Neural crest cell (in vitro differentiated cells): ENCODE measurements at places on chromosomes 5 and 9. TPM values are rescaled to one million over a fixed set of nuclear protein-coding genes. Genes with fewer than 3 reads are reported as not detected.

DNA sequence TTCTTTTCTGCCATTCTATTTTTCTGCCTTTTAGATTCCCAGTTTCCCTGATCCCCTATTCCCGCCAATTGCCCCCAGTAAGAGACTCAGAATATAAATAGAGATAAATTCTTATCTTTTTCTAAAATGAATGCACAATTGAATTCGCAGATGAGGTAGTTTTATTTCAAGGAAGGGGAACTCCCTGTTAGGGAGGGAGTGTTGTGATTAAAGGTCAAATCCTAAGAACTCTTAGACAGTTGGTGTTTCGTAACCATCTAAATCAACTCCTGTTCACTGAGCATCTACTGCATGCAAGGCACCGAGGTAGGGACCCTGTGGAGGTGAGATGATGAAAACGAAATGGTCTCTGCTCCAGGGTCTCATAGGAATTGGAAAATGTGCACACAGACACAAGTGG lies 7.7 kb upstream of the MAP3K1 start:
- DNase-seq: no peak

The PCDHA9 gene
- total RNA-seq: 1.4 TPM in 2 replicates

- DNase-seq: no peak
These were observed 12.6 kb upstream of the SETD9 start for GRCh38 chr5:56896763-56897162.

GRCh38 chr5:3051400-3051799 lies 299.9 kb upstream of the IRX2 start:
- no peak for DNase-seq

- no peak for DNase-seq
These were observed 13.4 kb upstream of the RAD23B start for GRCh38 chr9:107269681-107270080.

- no peak for DNase-seq
These were observed 122.8 kb upstream of the STC2 start for GRCh38 chr5:173451031-173451430.

DNA sequence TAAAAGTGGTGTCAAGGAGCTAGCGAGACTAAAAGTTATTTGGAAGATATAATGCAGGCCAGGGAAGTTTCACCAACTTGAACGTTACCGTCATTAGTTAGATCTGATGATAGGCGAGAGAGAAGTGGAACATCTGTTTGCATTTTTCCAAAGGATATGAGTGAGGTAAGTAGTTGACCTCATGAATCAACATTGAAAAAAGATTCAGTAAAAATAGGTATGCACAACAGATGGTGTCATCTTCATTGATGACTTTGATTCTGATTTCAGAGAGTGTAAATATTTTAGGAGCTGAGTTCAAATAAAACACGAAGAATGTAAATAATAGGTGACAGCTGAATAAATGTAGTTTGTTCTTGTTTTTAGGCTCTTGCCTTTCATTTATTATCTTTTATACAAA lies 998.9 kb upstream of the CDH6 start:
- DNase-seq: no peak

The IL5 gene
- not detected in 2 replicates for total RNA-seq

The PRR7 gene
- total RNA-seq: 16.1 and 19.0 TPM in 2 replicates
